ENCODE measurements at places on chromosomes 1 and 21.

DNA sequence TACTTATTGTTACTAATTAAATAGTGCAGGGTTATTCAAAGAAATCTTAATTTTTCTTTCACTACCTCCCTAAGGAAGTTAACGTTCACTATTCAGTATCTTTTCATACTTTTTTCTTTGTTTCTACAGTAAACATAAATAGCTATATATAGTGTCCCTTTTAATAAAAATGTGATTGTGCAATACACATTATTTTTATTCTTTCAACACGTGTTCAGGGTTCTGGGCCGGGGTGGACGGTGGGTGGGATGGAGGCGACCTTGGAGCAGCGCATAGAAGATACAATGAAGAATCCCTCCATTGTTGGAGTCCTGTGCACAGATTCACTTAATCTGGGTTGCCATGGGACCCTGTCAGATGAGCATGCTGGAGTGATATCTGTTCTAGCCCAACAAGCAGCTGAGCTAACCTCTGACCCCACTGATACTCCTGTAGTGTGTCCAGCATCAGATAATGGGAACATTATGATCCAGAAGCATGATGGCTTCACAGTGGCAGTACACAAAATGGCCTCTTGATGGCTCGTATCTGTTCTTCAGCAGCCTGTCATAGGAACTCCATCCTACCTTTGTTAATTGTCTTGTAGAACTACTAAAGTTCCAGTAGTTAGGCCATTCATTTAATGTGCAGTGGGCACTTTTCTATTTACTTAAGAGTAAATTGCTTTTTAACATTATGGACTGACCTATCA lies 155.9 kb upstream of the L1TD1 start:
- no peak for DNase-seq

DNA sequence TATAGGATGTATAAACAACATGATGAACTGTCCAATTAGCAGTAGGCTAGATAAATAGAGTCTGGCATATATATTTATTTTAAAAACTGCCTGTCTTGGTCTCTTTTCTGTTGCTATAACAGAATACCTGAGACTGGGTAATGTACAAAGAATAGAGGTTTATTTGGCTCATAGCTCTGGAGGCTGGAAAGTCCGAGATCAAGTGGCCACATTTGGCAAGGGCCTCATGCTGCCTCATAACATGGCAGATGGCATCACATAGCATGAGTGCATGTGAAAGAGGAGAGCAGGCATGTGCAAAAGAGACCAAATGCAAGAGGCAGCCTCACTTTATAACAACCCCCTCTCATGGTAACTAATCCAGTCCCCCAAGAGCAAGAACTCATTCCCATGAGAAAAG lies 6.0 kb downstream of the STYXL2 start:
- DNase-seq = no peak

DNA sequence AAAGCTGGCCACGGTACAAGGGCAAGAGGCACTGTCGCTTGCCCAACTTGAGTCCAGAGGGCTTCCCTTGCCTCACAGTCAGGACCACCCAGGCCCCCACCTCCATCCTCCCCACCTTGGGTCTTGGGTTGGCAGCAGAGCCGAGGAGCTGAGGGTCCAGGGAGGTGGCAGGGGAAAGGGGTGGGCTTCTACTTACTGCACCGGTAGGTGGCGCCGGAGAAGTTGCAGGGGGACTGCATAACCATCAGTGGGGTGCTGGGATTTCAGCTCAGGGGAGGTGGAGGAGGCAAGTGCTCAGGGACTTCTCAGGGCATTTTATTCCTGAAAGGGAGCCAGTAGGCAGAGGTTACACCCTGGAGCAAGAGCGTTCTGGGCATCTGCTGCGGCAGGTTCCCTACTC lies 44.0 kb downstream of the TRIM62 start:
- no peak for DNase-seq

- no peak for DNase-seq
Measured at GRCh38 chr1:20075345-20075744, 5.4 kb downstream of the PLA2G5 start.

GRCh38 chr1:26616881-26617280 lies 78.9 kb upstream of the ARID1A start:
- DNase-seq = no peak

DNA sequence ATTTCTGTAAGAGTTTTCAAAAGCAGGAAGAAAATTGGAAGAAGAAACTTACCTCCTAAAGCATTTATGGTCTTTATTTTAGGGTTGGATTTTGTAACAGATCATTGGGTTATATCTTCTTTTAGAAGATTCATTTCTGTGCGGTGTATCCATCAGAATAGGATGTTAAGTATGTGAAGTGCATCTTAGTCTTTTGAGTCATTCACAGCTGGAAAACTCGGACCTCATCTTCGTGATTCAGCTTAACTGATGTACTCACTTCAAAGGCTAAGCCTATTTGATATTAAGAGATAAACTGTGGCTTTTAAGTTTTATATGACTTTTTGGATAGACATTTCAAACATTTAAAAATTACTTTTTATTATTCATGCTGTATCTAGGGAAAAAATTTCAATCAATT lies 56.3 kb downstream of the GIPC2 start:
- DNase-seq = no peak

- DNase-seq = no peak
Measured at GRCh38 chr1:39898648-39899603, 2.8 kb downstream of the MYCL start.

DNA sequence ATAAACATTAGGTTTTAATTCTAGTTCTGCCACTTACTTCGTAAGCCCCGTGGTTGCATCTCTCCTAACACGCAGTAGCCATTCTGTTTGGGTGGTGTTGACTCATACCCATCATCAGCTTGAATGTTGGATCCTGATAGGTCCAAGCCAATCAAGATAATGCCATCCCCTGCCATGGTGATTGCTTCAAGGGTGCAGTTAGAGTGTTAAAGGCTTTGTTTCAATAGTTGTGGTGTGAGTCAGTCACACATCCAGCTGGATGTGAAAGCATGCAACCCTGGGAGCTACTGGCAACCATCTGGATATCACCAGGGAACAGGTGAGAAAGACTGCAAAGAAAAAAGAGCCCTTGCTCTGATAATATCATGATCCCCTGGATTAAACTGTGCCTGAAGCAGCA lies 69.1 kb downstream of the OMA1 start:
- DNase-seq = no peak

DNA sequence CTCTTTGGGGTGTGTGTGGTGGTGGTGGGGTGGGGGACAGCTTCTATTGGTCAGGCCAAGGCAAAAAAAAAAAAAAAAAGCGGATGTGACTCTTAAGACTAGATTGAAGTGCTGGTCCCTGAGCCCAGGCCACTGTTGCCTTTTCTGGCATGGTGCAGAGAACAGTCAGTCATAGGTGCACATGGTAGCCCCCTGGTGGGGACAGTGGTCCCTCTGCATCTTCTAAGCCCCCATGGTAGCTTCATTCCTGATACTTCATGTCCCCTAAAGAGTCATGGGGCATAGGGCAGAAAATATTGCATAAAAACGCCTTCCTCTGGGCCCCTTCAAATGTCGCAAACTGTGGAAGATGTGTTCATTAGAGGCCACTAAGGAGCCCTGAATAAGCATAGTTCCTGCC lies 371.8 kb downstream of the NPHP4 start:
- no peak for DNase-seq

DNA sequence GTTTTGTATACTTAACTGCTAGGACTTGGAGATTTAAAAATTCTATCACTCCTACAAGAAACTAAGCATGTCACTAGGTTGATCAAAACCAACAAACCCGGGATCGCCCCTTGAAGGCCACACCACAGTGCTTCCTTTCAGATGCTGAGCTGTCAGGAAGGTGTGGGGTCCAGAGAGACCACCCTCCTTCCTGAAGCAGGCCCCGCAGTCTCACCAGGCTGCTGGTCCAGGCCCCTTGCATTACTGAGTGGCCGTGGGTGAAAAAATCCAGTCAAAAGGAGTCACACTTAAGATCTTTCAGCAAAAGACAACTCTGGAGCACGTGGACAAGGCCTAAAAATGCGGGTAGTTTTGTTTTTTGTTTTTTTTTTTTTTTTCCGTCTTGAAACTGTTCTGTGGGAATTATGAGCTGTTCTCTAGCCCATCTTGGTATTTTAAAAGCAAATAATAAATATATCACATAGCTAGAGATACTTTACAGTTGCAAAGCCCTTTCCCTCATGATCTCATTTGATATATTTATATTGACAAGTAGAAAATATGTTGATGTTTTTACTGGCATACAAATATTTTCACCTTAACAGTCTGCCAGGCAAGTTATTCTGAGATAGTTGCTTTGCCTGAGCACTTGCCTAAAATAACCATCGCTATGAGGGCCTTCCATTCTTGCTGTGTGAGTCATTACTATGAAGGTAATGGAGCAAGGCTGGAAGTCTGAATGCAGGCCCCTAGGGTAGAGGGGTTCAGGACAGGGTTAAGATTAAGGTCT lies 73.1 kb upstream of the EDEM3 start:
- no peak for DNase-seq

DNA sequence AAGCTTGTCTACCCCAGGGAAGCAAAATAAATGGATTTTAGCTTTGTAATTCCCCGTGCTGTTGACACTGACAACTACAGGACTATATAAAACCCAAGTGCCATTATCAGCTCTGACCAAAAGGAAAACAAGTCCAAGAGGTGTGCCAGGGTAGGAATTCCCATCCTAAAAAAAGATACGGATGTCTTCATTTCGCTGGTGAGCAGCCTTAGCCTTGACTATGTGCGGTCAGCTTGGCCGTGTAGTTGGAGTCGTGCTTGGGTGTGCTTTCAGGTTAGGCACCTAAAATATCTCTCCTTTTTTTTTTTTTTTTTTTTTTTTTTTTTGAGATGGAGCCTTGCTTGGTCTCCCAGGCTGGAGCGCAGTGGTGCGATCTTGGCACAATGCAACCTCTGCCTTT lies 28.9 kb upstream of the ACTN2 start:
- no peak for DNase-seq

DNA sequence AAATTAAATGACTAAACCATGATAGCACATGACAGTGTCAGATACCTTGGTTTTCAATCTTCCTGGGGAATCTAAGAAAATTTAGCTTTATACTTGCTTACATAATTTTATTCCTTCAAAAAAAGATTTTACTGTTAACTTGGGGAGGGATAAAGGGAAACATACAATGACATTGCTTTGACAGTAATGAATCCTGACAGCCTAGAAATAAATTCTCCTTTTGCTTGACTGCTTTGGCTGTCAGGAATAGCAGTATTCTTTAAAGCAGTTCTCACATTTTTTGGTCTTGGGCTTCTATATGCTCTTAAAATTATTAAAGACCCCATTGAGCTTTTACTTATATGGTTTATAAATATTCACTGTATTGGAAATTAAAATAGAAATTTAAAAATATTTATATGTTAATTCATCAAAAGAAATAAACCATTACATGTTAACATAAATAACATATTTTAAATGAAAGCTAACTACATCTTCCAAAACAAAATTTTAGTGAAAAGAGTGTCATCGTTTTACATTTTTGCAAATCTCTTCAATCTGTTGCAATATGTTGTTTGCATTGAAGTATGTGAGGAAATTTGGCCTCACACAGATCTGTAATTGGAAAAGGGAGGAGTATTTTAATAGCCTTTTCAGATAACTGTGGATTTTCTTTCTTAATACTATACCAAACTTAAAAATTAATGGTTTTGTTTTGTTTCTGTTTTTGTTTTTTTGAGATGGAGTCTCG lies 16.1 kb downstream of the EPHX4 start:
- no peak for DNase-seq

DNA sequence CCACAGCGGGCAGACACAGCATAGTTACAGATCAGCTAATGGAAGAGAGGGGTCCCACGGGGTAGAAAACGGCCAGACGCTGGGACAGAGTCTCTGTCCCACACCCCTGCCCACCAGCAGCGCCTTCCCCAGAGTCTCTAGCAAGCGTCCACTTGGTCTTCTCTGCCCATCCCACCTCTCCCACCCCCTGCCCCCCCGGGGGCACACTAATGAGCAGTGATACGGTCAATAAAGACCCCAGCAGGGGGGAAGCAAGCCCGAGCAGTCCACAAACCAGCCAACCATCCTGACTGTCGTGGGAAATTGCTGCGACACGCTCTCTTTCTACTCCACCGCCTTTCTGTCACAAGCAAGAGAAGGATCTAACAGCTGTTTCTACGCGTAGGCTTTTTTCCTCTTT lies 374.7 kb downstream of the NPHP4 start:
- no peak for DNase-seq

DNA sequence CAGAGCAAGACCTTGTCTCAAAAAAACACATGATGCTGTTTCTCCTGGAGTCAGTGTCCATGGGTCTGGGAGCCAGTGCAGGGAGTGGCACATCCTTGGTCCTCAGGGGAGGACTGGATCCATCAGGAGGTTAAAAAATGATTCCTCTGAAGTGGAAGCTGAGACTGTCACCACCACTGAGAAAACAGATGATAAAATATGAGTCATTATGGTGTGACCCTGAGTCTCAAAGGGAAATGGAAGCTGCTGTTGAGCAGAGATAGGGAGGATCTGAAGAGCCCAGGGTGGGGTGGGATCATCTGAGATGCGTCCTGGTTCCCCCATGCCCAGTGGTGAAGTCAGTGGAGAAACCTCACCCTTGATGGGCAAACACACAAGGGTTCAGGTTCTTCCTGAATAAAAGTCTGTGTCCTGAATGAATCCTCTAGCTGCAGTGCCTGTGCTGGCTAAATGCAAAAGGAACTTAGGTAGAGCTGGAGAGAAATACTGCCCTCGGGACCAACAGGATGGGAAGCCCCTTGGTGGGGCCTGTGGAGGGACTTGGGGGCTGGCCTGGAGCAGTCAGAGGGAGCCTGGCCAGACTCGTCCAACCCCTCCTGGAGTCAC lies 61.6 kb upstream of the TENT5B start:
- DNase-seq = no peak

- DNase-seq = no peak
Measured at GRCh38 chr1:188249811-188250210, 1421.1 kb downstream of the PLA2G4A start.

DNA sequence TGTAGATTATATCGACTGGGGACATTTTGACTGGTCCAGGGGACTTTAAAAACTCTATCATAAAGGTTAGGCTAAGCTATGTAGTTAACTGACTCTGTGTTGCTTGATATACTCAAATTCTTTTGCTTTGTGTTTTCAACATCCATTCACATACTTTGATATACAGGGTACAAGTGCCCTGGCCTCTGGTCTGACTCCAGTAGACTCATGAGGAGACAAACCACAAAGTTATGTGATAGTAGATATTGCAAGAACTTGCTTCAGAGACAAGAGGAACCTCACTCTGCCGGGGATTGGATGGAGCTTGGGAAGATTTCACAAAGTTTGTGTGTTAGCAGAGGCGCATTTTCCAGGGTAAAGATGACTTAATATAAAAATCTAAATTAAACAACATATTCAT lies 1.3 kb downstream of the GORAB start:
- DNase-seq = no peak

Data from activated CD8-positive, alpha-beta memory T cell treated with anti-CD3 and anti-CD28 coated beads for 4 hours (primary cell).